ENCODE measurements at places on chromosomes 16 and 17.

GRCh38 chr17:42766124-42766523 is 5.1 kb downstream of the RAMP2 start:
- no peak for DNase-seq

DNA sequence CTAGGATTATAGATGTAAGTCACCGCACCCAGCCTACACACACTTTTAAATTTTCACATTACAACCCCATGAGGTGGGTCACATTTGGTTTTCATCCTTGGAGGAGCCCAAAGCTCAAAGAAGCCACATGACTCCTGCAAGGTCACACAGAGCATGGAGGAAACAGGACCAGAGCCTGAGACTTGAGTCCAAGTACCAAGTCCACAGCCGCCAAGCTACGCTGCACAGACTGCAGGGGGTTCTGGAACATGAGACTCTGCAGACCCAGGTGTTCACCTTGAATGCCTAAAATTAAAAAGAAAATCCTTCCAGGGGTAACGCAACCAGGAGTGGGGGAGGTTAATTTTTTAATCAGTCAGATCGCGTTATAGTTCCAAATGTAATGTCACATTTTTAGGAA is 150.2 kb downstream of the ZFHX3 start:
- DNase-seq = no peak

DNA sequence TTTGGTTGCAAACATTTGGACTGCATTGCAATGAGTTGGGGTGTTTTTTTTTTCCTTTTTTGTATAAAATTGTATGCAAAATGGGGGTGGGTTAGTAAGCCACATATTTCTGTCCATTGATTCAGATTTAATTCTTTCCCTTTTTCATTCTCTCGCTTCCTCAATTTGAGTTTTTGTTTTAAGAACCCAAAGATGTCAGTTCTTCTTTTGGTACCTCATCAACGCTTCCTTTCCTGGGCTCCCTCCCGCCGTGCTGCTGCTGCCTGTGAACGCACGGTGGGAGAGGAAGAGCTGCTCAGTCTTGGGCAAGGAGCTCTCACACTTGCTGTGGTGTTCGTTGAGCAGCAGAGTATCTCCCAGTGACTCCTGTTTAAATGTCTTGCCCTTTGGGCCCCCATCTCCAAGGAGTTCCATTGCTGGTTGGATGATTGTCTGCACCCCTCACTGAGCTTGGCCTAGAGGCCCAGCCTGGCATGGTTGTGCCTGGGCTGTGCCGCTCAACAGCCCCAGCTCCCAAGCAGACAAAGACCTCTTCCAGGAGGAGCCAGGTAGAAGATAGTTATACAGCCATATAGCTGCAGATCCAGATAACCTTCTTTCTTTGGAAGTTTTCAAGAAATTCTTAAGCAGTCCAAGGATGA is 13.6 kb downstream of the UBFD1 start:
- DNase-seq = no peak

DNA sequence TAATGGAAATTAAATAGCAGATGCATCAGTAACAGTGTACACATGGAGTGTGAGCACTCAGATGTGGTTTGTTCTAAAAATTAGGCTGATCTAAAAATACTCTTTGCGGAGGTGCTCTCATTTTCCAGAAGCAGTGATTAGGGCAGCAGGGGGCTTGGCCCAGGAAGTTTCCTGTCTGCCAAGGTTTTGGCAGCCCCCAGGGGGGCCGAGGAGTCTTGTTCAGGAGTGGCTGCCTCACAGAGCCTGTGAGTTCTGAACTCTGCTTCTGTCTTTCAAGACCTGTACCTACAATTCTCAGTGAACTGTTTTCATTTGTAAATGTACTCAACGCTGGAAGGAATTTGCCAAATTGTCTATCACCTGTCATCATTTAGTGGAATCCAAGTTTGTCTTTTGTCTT is 388.4 kb upstream of the CDH11 start:
- no peak for DNase-seq

DNA sequence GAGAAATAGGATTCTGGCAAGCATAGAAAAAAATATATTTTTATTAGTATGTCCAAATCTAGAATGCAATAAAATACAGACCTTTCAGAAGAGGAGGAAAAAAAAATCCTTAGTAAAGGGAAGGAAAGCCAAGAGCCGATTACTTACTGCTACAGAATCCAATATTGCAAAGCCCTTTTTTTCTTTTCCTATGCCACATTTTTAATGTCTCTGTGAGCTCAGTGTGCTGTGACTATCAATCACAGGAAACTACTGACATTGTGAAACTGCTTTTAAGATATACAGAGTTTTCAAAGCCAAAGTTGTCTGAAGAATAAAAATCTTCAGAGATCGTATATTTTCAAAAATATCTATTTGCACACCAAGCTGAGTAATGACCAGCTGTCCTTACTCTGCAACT is 120.4 kb downstream of the CHD9NB start:
- no peak for DNase-seq

- DNase-seq = no peak
Observed at GRCh38 chr17:72385475-72385874, 264.7 kb downstream of the SOX9 start.

GRCh38 chr16:30996985-30997724 is 12.1 kb downstream of the HSD3B7 start:
- DNase-seq = peak; percentile 92

DNA sequence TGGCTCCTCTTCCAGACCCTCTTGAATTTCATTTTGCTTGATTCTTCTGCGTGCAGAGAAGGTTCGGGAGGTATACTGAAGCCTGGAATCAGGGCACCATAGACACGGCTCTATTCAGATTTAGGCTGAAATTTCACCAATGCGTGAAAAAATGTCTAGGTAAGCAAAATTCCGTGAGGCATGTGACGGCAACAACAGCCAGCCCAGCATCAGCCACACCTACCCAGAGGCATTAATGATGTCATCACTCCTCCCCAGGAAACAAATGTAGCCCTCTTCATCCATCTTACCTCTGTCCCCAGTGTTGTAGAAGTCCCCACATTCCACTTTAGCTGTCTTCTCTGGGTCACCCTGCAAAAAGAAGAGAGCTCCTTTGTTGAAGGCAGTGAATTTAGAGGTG is 50.8 kb upstream of the ACSM2B start:
- no peak for DNase-seq

DNA sequence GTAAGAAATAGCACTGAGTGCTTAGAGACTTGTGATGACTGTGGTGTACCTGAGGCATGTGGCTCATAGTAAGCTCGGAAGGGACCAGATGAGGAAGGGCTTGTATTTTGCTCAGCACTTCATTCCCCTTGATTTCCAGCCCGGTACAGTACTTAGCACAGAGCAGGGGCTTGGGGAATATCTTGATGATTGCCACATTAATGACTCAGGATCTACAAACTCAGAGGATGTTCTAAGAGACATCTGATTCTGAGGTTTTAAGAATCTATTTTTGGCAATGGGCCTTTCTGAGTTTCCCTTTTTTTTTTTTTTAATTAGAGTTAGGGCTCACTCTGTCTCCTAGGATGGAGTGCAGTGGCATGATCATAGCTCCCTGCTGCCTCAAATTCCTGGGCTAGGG is 9.1 kb downstream of the ASPHD1 start:
- DNase-seq = no peak

GRCh38 chr17:68239632-68240366 is 8.0 kb upstream of the AMZ2 start:
- DNase-seq = no peak

- DNase-seq = no peak
Observed at GRCh38 chr16:30064729-30065101, 845 bp upstream of the ALDOA start.

- DNase-seq = no peak
Observed at GRCh38 chr17:57206928-57207327, 49.4 kb upstream of the MSI2 start.

GRCh38 chr17:31467502-31468256 is 76.2 kb downstream of the RAB11FIP4 start:
- DNase-seq = no peak

DNA sequence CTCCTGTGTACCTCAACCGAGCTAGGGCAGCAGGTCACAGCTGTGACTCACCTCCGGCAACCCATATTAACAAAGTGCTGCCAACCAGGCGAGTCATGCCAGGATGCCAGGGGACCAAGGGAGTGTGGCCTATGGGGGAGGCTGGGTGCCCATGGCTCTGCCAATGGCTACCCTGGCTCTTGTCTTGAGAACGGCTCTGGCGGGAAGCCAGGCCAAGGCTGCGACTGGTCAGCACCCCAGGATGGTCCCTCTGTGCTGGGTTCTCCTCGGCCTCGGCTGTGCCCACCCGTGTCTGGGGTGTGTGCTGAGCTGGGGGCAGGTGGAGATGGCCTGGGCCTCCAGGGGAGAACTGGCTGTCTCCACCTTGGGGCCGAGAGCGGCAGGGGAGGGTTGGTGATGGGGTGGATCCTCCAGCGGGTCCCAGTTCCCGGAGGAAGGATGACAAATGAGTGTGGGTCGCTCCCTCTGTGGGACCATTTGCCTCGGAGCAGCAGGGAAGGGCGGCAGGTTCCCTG is 75.8 kb downstream of the MRC2 start:
- DNase-seq = peak; percentile 77

DNA sequence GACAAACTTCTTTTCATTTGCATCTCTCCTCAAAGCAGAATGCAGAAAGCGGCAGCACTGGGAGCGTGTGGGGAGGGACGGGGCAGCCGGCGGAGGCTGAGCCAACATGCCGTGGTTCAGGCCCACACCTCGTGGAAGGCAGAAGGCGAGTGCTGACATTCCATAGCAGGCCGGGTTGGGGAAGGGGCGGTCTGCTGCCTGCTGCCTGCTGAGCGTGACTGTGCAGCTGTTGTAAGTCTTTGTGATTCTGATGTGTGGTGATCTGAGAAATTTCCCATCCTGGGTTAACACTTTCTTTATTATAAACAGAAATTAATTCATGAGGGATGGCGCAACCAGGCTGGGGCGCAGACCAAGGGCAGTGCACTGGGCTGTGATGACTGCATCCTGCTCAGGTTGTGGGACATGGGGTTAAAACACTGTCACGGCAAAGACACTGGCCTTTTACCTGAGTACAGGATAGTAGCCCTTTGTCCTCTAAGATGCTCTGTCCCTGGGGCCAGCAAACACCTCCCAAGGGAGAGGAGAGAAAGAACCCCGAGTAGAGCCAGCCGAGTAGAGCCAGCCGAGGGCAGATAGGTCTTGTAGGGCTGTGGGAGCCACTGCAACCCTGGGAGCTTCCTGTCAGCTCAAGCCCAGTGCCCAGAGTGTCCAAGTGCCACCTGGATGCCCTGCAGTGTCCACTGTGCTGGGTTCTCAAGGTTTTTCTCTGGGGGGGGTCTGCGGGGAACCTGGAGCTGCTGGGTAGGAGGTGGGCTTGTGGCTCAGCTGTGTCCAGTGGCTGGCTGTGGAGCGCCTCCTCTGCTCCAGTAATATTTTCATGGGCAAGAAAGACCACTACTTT is 8.8 kb upstream of the DNASE1 start:
- no peak for DNase-seq

DNA sequence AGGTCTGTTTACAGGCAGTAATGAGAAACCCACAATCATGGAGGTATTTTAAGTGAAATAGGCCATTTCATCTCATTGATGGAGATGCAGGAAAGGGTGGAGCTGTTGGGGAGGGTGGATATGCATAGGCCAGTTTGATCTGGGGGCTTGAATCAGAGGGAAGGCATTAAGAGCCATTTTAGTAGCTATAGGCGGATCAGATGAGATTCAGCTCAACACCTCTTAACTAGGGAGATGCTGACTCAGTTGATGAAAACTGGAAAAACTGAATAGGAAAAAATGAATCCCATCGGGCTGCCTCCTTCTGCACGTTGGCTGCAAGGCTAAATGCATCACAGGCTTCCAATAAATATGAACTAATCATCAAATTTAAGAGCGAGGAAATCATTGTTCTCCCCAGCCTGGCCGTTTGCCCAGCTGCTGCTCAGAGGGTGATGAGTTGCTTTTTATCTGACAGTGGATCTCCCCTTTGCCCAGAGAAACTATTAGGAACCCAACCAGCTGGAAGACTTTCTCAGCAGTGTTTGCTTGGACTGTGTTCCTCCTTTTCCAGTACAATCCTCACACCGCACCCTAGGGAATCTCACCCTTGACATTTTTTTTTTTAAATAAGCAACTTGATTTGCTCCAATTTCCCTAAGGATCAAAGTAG is 149.6 kb downstream of the SOX9 start:
- no peak for DNase-seq

- no peak for DNase-seq
Observed at GRCh38 chr16:35626041-35626440, 2166.6 kb downstream of the TP53TG3F start.

- no peak for DNase-seq
Observed at GRCh38 chr16:83472776-83473501, 334.8 kb upstream of the HSBP1 start.

GRCh38 chr16:68396481-68396880 is 51.8 kb downstream of the SMPD3 start:
- peak; percentile 54 for DNase-seq

GRCh38 chr16:10156099-10156498 is 26.1 kb downstream of the GRIN2A start:
- DNase-seq = no peak

GRCh38 chr17:63928172-63928666 is 3.9 kb downstream of the CD79B start:
- no peak for DNase-seq

GRCh38 chr17:73052923-73053322 is 39.6 kb downstream of the SLC39A11 start:
- DNase-seq = no peak

GRCh38 chr16:71961066-71962039 is 38.8 kb downstream of the PKD1L3 start:
- DNase-seq = peak; percentile 66

- DNase-seq = no peak
Observed at GRCh38 chr16:81896902-81897301, 114.4 kb downstream of the SDR42E1 start.

DNA sequence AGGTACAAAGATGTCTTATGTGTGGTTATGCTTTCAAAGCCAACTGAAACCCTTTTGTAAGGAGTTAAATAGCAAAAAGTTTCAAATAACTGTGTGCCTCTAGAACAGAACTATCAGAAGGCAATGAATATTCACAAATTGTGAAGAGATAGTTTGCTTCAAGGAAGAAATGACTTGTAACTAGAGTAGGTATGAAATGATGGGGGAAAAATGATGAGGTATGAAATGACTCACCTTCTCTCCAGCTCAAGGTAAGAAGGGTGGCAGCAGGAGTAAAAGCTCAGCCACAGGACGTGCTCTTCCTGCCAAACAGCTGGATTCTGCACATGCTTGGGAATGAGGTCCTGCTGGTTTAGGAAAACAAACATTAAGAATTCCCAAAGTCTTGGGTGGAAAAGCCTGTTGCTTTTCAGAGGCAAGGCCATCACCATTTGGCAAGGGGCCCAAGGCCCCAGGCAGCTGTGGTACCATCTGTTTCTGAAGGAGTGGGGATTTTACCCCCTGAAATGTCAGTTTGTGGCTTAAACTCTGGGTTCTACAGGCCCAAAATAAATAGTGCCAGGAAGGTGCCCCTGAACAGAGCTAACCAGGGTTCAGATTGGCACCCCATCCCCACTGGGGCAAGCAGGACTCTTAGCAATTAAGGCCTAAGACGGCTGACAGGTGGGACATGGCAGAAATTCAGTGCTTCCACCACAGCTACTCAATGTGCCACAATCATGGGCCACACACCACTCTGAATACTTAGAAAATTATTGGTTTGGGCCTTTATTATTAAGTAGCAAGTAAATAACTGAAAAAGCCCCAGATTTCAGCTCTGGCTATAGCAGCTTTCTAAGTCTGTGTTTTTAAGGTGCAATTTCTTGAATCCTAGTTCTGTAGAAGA is 13.3 kb downstream of the HERPUD1 start:
- DNase-seq = peak; percentile 61

- DNase-seq = no peak
Observed at GRCh38 chr16:30087181-30087898, 4.4 kb downstream of the TBX6 start.
